ENCODE measurements at places on chromosomes 6 and 20.
A peak's percentile ranks its signal among the peaks of the same experiment; 100 is the strongest.

GRCh38 chr6:75275067-75275466 is 9.5 kb downstream of the TMEM30A start:
- peak; percentile 22 for DNase-seq

- no peak for DNase-seq
Measured at GRCh38 chr6:54559136-54559535, 250.9 kb downstream of the TINAG start.

- DNase-seq, result no peak
Measured at GRCh38 chr20:52291109-52291508, 99.5 kb upstream of the ZFP64 start.

- no peak for DNase-seq
Measured at GRCh38 chr20:36035745-36036144, 67.4 kb downstream of the CNBD2 start.

DNA sequence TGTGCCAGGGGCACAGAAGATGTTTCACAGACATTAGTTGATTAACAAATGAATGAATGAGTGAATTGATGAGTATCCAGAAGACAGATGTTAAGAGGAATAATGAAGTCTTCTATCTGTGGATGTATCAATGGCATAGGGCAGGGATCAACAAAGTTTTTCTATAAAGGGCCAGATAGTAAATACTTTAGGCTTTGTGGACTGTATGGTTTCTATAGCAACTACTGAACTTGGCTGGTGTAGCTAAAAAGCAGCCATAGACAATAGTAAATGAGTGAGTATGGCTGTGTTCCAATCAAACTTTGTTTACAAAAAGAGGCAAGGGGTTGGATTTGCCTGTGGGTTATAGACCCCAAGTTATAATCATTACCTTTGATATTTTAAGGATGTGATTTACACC is 144.0 kb downstream of the PRL start:
- no peak for DNase-seq

- DNase-seq, result no peak
Measured at GRCh38 chr6:47000842-47001241, 41.3 kb downstream of the ADGRF1 start.

- DNase-seq, result peak; percentile 44
Measured at GRCh38 chr6:50699051-50699775, 14.1 kb upstream of the TFAP2D start.

GRCh38 chr6:73258721-73259120 is 4.3 kb downstream of the KHDC1 start:
- no peak for DNase-seq

GRCh38 chr20:11912013-11912658 is 5.6 kb upstream of the BTBD3 start:
- DNase-seq, result no peak

GRCh38 chr6:134938896-134939295 is 11.0 kb downstream of the ALDH8A1 start:
- DNase-seq, result no peak

DNA sequence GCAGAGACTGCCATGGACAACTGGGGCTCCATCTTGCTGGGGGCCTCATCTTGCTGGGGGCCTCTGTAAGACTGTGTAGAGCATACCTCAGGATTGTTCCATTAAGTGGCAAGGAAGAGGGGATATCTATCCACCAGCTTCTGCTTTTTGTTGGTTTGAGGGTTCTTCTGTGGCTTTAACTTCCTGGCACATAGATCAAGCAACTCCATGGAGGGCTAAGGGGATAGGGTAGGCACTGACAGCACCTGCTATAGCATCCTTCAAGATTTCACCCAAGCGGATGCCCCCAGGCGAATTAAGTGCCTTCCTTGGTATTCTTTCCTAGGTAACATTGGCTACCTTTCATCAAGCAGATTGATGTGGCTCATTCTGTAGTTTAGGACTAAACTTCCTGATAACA is 3.8 kb upstream of the LRRN4 start:
- no peak for DNase-seq

DNA sequence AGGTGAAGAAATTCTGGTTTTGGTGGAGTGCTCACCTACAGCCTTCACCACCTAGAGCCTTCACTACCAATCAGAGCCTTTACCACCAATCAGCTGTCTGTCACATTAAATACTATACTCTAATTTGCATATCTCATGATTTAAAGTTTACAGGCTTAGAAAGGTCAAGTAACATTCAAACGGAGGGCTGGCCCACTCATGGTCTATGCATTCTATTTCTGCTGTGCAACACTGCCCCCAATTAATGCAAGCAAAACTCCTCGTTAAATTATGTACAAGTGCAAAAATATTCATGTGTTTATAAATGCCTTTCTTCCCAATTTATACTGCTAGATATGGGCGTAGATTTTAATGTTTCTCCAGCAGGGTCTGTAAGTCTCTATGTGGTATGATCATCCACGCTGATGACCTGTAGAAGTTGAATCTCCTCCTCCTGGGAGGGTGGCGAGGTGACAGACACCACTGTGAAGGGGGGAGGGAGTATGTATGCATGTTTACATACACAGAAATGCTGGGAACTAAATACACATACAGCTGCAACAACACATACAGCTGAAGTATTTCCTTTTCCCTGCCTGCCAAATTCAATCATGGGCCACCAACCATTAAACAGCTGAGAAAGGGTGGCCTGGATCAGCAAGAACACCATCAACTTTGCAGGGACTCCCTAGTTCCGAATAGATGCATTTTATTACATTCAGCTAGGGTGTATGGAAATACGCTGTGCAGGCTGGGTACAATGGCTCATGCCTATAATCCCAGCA is 13.1 kb downstream of the RRAGD start:
- DNase-seq, result no peak

- no peak for DNase-seq
Measured at GRCh38 chr6:19719691-19720128, 117.5 kb upstream of the ID4 start.

- no peak for DNase-seq
Measured at GRCh38 chr6:134376785-134377184, 58.9 kb upstream of the SGK1 start.

DNA sequence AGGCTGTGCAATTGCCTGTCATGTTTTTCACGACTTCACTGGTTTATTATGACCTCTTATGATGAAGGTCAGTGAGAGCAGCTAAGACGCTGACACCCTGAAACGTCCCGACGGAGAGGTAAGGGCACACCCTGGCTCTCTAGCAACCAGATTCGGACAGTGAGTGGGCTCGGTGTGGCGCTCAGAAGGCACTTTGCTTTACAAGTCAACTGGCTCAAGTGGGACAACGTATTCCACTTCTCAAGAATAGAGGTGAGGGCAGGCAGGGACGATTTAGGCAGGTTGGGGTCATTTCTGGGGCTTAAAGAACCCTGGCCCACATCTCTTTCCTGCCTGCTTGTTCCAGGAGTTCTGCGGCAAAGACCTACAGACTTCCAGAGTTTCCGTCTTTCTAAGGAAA is 18.2 kb downstream of the RNASET2 start:
- no peak for DNase-seq

DNA sequence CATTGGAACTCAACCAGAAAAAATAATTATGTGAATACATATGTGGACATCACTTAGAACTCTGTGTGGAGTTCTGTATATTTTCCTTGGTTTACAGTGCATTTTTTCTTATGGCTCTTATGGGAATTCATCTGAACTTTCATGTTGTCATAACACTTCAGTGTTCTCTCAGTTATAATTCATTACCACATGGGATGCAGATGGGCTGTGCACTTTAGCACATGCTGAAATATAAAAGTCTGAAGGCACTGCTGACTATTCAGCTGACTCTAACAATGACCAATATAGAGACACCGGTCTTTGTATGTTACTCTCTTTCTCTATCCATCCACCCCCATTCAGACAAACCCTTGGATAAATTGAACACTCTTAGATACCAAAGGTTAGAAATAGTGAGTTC is 29.3 kb downstream of the GRIK2 start:
- DNase-seq, result no peak

- DNase-seq, result no peak
Measured at GRCh38 chr20:9128568-9128967, 59.7 kb downstream of the PLCB4 start.

DNA sequence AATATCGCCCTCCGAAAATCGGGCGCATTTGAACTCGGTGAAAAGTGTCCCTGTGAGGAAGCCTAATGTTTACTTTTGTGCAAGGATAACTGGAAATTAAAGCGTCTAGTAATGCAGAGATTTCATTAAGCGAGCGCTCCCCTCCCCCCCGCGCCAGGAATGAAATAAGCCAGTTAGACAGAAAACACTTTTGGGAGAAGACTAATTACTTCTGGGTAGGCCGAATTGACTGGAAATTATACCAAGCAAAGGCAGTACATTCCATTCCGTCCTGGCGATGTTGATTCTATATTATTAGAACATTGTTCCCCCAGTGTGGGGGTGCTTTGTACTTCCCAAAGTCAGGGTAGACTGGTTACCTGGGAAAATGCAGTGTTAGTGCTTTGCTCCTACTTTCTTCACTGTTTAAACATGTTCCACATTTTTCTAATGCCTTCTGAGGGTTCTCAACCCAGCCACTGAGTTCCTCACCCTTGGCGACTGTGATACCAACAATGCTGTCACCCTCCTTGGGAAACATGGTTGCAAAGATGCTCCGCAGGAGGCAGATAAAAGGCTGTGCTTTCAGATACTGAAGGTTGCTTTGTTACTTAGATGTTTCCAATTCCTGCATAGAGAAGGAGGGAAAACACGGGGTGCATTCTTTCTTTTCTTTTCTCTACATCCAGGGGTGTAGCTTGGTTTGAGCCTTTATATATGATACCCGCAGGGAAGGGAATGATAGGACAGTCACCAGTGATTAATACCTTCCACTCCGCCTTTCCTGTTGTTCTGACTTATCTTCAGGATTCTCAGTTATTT is 2.6 kb downstream of the GJA1 start:
- DNase-seq, result no peak

DNA sequence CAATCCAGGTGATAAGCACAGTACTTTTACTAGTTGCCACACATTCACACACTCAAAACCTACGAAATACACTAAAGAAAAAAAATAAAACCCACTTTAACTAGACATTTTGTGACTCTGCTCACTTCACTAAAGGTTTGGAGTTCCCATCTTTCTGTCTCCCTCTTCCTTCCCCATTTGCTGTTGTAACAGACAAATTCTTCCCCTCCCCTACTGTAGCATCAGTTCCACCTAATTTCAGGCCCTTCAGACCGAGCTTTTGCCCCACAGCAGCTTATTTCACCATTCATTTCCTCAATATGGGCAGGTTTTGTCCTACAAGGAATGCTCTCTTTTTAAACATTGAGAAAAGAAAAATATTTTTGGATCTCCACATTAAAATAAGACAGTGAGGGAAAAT is 31.3 kb upstream of the MRAP2 start:
- DNase-seq, result no peak

GRCh38 chr6:148222376-148222775 is 120.3 kb upstream of the SASH1 start:
- DNase-seq, result no peak

DNA sequence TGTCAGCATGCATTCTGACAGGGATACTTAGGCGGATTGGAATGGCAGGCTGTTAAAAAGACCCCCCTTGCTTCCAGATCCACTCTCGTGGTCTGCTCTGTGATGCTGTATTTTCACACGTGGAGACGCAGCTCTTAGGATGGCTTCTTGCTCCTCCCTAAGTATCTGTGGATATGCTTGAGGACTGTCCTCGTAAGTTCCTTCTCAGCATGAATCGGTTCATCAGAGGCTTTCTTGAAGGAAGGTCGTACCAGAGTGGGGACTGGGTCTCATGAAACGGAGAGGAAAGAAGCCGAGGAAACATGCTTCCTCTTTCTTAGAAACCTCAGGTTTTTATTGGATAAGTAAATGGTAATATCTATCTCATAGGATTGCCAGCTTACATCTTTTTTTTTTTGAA is 220.4 kb downstream of the FARS2 start:
- DNase-seq, result no peak

GRCh38 chr6:39681674-39682121 is 43.5 kb downstream of the KIF6 start:
- DNase-seq, result no peak

DNA sequence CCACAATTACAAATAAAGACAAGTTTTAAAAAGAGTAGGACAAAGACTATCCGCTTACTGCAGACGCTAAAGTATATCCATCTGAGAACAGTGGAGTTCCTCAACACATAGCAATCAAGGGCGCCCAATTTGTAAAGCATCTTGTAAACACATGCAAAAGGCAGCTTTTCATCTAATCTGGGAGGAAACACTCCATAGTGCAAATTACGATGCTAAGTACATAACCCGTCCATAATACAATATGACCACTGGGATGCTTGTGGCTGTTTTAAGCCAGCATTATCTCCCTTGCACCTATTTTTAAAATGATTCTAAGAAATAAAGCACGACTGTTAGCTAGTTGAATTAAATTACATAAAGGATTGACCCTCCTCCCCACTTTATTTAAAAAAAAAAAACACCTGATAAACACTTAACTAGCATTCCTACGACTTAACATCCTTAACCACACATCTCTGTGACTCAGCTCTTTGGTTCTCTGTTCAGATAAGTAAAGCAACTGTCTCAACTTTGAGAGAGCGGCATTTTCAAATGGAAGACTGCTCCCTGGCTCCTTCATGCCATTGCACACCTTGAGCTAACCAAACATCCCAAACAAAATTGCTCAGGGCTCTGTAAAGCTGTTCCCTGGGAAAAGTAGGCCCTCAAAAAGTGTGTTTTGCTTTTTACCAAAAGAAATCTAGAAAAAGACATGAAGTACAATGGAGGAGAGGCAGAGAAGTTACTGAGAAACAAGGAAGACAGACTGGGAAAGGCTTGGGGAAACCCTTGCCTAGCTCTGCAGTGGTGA is 14.2 kb downstream of the SLC22A23 start:
- DNase-seq, result no peak

GRCh38 chr6:31541059-31541657 is 645 bp downstream of the DDX39B start:
- no peak for DNase-seq

DNA sequence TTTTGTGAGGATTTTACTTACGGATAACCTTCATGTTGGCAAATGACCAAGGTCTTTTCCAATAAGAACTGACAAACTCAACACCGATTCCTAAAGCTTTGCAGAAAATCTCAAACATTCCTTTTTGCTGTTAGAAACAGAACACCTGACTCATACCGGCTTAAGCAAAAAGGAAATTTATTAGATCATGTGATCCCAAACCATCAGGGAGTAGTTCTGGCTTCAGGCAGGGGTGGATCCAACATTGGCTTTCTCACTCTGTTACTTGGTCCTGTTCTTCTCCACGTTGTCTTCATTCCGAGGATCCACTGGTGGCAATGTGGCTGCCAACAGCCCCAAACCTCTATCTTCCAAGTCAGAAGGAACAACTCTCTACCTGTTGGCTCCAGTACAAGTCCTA is 95.9 kb upstream of the PMEPA1 start:
- no peak for DNase-seq

GRCh38 chr6:6546318-6547109 is 42.0 kb upstream of the LY86 start:
- DNase-seq, result no peak

- DNase-seq, result peak; percentile 38
Measured at GRCh38 chr20:2840967-2841531, 504 bp downstream of the VPS16 start.
